Cardiac fibroblast (primary cell): ENCODE measurements at places on chromosomes 12 and 14.

DNA sequence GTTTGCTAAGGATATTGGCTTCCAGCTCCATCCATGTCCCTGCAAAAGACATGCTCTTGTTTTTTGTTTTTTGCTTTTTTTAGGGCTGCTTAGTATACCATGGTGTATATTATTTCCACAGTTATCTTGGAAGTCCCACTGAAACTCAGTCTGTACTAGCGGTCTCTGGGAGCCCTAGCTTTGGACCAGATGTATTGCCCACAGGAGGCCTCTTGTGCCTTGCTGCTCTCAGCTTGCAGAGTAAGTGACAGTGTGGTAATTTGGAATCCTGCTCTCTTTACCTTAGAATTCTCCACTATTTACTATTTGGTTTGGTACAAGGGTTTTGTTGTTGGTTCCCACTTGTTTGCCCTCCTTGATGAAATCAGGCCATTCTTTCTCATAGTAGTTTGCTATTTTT, 1022.9 kb downstream of the LRFN5 start:
- no peak for DNase-seq

- DNase-seq, result no peak
Measured at GRCh38 chr12:125538401-125539199, 473.4 kb downstream of the AACS start.

DNA sequence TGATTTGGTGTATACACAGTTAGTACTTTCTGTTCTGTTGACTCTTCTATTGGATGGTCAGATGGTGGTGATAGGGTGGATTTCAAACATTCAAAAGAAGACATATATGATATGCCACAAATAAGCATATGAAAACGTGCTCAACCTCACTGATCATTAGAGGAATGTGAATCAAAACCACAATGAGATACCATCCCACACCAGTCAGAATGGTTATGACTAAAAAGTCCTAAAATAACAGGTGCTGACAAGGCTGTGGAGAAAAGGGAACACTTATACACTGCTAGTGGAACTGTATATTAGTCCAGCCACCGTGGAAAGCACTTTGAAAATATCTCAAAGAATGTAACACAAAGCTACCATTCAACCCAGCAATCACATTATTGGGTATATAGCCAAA, 425.5 kb downstream of the C12orf50 start:
- DNase-seq, result no peak

- peak; percentile 88 for DNase-seq
Measured at GRCh38 chr12:127293507-127294310, 973.3 kb upstream of the TMEM132C start.

- peak; percentile 95 for DNase-seq
Measured at GRCh38 chr14:60247994-60248696, 876 bp upstream of the PPM1A start.

DNA sequence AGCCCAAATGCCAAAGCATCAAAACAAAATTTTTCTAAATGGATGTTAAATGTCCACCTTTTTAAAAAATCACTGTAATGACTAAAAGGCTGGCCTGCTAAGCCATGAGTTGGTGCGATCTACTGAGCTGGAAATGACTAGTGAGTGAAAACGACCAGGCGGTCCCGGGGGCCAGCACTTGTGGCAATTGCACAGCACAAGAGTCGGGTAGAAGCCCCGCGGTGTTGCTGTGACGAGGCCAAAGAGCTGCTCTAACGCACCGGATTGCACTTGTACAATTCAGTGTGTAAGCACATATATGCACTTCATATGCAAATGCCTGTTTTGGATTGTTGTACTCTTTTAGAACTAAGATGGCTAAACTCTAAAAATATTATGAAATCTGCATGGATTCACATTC, 64.1 kb upstream of the DYNC1H1 start:
- DNase-seq, result no peak
